Kidney epithelial cell (primary cell): ENCODE measurements at places on chromosomes 5 and 9. TPM values are rescaled to one million over a fixed set of nuclear protein-coding genes. Genes with fewer than 3 reads are reported as not detected.

GLDC gene
- 10.3 and 17.3 TPM in 2 replicates for total RNA-seq

ACOT12 gene
- total RNA-seq: not detected in 2 replicates

DUSP1 gene
- total RNA-seq: 227 and 286 TPM in 2 replicates

CDKN2B-AS1 gene
- 0.04 and 0.14 TPM in 2 replicates for total RNA-seq

CCDC171 gene
- 3.3 and 5.0 TPM in 2 replicates for total RNA-seq

SLC34A3 gene
- 0.25 TPM in 1 of 2 replicates, not detected in the other for total RNA-seq

NTNG2 gene
- total RNA-seq: 0.42 and 0.89 TPM in 2 replicates

KLHL3 gene
- 1.6 and 2.8 TPM in 2 replicates for total RNA-seq

IFNA10 gene
- total RNA-seq: not detected in 2 replicates

CCDC112 gene
- 20.6 and 22.2 TPM in 2 replicates for total RNA-seq

SAXO1 gene
- total RNA-seq: under 0.01 TPM in 1 of 2 replicates, not detected in the other

KIAA0825 gene
- 2.7 and 3.2 TPM in 2 replicates for total RNA-seq

KLF4 gene
- 38.7 and 43.8 TPM in 2 replicates for total RNA-seq

SPATA31E1 gene
- total RNA-seq: not detected in 2 replicates

PCDHA4 gene
- 0.27 and 1.2 TPM in 2 replicates for total RNA-seq

ROPN1L gene
- total RNA-seq: 0.21 TPM in 1 of 2 replicates, not detected in the other

IL4 gene
- total RNA-seq: not detected in 2 replicates

SPINK7 gene
- total RNA-seq: not detected in 2 replicates

LEAP2 gene
- total RNA-seq: 0.25 and 0.34 TPM in 2 replicates

SELENOP gene
- total RNA-seq: 14.1 and 17.3 TPM in 2 replicates

MYORG gene
- total RNA-seq: 3.8 and 4.9 TPM in 2 replicates

ADRB2 gene
- total RNA-seq: 0.75 and 1.2 TPM in 2 replicates

CCL27 gene
- total RNA-seq: not detected in 2 replicates

STK32A gene
- total RNA-seq: 2.9 and 3.7 TPM in 2 replicates

ABCA1 gene
- total RNA-seq: 21.9 and 23.6 TPM in 2 replicates

RASEF gene
- total RNA-seq: 9.5 and 10.2 TPM in 2 replicates

NPR3 gene
- total RNA-seq: 0.07 and 0.13 TPM in 2 replicates

SPATA9 gene
- not detected in 2 replicates for total RNA-seq

TLX3 gene
- 0.14 and 0.58 TPM in 2 replicates for total RNA-seq

CER1 gene
- total RNA-seq: not detected in 2 replicates

PRRT1B gene
- total RNA-seq: not detected in 2 replicates

MLANA gene
- total RNA-seq: not detected in 2 replicates

NHP2 gene
- 454 and 476 TPM in 2 replicates for total RNA-seq

FRMD3 gene
- 5.0 and 5.2 TPM in 2 replicates for total RNA-seq

MYMK gene
- not detected in 2 replicates for total RNA-seq

PKD2L2 gene
- total RNA-seq: not detected in 2 replicates

OTULIN gene
- 12.0 and 14.7 TPM in 2 replicates for total RNA-seq

TIFAB gene
- total RNA-seq: not detected in 2 replicates

SH3TC2 gene
- total RNA-seq: 7.9 and 8.4 TPM in 2 replicates

MARCOL gene
- total RNA-seq: not detected in 2 replicates

COL15A1 gene
- total RNA-seq: 11.6 and 11.8 TPM in 2 replicates

EIF4EBP3 gene
- total RNA-seq: 6.4 and 13.3 TPM in 2 replicates

TXNDC8 gene
- total RNA-seq: not detected in 2 replicates

MGAT1 gene
- total RNA-seq: 88.5 and 95.4 TPM in 2 replicates

PDLIM4 gene
- total RNA-seq: 146 and 164 TPM in 2 replicates

TAF11L9 gene
- total RNA-seq: not detected in 2 replicates

FOXD4L5 gene
- total RNA-seq: 0.04 and 0.27 TPM in 2 replicates

TAF11L10 gene
- not detected in 2 replicates for total RNA-seq

COL5A1 gene
- total RNA-seq: 87.7 and 92.6 TPM in 2 replicates

PCDHGA7 gene
- total RNA-seq: 2.2 and 3.1 TPM in 2 replicates

SGCD gene
- 0.29 and 0.34 TPM in 2 replicates for total RNA-seq

WDR31 gene
- total RNA-seq: 2.7 and 3.0 TPM in 2 replicates

ZNF454 gene
- 5.0 and 5.8 TPM in 2 replicates for total RNA-seq

TNC gene
- total RNA-seq: 289 and 342 TPM in 2 replicates
